Stimulated activated CD4-positive, alpha-beta T cell treated with anti-CD3 and anti-CD28 coated beads, Interleukin-1b, Interleukin-23, amount 100 ng/mL, for 1 hour (primary cell): ENCODE measurements at places on chromosomes 4 and X.

DNA sequence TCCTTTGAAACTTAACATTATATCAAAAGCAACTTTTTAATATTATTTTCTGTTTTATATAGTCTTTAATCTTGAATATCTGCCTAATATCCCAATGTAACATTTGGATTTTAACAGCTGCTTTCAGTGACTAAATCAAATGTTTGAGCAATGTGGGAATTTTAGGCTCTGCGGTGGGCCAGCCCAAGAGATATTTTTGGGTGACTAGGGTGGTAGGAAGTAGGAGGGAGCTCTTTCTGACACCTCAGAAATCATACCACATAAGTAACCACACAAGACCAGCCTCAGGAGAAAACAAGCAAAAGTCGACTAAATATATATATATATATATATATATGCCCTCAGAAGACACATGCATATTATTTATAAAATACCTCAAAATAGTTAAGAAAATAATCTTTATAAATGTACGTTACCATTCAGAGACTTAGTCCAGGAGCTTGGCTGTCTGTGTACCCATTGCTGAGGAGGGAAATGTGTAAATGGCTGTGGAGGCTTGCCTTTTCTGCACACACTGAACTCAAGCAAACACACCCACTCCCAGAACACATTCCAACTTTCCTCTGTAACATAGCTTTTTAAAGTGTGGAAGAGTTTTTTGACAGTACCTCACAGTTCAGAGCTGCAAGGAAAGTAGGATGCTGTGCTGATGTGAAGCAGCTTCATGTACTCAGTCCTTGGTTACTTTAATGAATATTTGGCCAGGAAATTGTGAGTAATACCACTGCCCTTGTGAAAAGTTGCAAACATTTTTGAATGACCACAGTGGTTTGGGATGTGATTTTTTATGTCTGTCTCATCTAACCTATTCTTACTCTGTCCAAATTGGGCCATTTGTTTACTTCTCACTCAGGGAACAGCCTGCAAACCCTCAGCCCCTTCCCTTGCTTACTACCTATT lies at the start of gene RTL3:
RTL3 (minus strand) TSS at position 484 of the 900 bp plus-strand sequence. CDS start 908 bp downstream, outside the sequence.
- DNase-seq = no peak

DNA sequence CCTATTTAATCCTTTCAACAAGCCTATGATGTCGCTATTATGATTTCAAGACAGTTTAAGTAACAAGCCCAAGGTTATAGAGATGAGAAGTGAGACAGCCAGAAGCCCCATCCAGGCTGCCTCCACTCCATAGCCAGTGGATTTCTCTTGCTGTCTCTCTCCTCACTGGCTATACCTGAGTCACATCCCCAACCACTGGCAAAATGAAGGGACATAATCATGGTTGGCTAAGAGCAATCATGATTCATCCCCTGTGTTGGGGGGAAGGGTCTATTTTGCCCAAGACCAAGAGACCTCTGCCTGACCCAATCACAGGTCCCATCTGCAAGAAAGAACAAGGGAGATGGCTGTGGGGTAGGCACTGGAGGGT lies 334.9 kb upstream of the GATB start:
- DNase-seq = no peak

DNA sequence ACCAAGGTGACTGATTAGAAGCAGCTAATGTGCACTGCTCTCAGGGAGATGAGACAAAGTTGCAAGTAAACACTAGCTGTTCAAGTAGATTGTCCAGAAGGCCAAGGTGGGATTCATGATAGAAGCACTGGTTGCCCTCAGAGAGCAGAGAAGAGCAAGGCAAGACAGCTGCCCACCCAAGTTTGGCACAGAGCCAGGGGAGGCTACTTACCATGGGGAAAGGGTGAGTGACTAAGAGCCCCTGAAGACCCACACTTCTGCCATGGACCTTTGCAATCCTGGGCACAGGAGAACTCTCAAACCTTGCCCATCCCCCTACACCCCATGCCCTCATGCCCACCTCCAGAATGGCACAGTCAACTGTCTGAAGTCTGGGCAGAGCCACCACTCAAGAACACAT lies 68.3 kb downstream of the SPIN4 start:
- DNase-seq = no peak

DNA sequence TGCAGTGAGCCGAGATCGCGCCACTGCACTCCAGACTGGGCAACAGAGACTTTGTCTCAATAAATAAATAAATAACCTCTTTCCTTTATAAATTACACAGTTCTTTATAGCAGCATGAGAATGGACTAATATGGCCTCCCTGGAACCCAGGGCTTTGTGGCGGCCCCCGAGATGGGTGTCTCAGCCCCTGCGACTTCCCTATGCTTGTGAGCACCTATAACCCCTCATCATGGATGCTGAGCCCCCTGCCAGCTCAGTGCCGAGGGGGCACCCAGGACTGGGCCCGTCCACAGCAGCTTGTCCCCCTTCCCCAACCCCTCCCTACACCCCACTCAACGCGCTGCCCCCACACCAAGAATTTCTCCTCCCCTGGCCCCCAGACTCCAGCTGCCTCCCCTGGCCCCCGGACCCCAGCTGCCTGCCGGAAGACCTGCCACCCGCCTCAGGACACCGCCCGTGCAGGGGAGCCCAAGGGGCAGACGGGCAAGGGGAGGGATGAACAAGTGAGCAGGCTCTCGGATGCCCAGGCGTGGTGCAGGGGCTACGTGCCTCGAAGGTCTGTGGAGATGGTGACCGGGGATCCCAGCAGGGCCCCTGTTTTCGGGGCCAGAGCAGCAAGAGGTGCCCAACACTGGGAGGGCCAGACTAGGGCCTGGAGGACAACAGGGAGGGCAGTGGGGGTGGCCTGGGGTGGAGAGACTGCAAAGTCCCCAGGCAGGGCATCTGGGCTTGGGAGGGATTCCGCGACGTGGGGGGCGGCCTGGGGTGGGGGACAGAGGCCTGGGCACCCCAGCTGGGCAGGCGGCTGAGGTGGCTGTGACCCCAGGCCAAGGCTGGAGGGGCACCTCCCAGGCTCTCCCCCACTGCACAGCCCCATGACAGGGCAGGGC lies 74.0 kb downstream of the FAM53A start:
- no peak for DNase-seq

DNA sequence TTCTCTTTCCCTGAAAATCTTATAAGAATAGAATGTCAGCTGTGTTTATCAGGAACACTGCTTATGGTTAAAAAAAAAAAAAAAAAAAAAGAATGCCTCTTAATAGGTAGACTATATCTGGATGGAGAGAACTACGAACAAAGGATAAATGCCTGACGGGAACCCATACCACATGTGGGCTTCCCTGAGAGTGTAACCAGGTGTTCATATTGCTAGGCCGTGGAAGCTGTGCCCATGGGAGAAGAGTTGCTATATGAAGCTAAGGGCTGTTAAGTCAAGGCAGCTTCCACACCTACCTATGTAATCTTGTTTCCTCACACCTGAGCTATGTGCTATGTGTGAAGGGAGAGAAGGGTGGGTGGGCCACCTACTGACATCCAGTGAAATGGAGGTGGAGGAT lies 27.3 kb downstream of the TMEM184C start:
- no peak for DNase-seq

DNA sequence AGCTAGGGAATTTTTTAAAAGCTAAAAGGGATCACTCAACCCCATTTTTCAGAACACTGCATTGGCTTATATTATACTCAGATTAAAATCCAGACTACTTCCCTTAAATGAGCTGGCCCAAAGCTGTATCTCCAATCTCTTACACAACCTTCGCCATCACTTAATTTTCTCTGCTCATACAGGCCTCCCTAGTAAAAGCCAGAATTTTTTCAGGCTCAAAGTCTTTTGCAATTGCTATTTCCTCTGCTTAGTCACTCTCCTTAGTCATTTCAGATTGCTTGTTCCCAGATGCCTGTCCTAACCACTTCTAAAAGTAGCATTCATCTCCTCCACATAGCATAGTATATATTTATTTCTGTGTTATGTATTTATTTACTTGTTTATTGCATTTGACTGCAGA lies 1587.9 kb upstream of the ADGRL3 start:
- DNase-seq = no peak

DNA sequence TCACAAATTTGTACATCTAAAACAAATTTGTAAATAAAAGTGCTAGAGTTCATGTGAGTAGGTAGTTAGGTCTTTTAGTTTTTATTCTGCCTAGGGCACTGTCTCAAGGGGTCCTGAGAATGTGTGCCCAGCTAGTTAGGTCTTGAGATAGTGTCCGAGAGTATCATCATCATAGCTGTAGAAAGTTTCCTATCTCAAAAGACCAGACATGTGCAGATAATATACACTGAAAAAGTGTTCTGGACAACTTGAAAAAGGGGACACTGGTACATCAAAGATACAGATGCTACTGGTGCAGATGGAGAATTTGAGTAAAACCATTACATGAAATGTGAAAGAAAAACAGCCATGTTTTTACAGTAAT lies 1.8 kb upstream of the ZCCHC4 start:
- no peak for DNase-seq
